ENCODE measurements at places on chromosomes 3 and 15. TPM values are rescaled to one million over a fixed set of nuclear protein-coding genes. Genes with fewer than 3 reads are reported as not detected.

Gene ARL14
- not detected for total RNA-seq

DNA sequence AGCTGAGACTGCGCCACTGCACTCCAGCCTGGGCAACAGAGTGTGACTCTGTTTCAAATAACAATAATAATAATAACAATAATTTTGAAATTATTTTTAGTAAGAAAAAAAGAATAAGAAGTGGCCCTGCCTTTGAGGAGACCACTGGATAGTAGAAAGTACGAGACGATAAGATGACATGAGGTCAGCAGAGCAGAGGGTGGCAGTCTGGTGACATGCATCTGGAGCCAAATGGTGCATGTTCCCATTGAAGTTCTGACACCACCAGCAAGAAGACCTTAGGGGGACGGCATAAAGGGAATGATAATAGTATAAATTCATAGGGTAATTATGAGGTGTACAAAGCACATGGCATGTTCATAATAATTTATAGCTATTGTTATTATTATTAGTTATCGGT is 542.2 kb upstream of the TBL1XR1 start:
- no peaks in the 10 kb centered on the region for H3K27me3 ChIP-seq
- DNase-seq: no peak
- H3K27ac ChIP-seq: no peak overlapping the region
- no peak overlapping the region for H3K4me3 ChIP-seq

DNA sequence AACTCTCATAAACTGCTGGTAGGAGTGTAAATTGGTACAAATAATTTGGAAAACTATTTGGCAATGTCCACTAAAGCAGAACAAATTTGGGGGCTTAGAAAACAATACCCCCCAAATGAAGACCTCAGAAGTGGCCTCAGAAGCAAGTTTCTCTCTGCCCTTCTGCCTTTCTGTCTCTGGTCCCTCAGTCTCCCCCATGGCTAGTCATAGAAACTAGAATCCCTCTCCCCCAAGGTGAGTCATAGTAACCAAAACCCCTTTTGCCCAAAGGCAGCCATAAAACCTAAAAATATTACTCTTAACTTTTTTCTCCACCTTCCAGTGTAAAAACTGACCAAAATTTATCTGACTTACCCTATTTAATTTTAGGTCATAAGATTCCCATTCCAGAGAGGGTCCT is 350.7 kb upstream of the LRRC3B start:
- H3K36me3 ChIP-seq: no peaks in the 10 kb centered on the region
- no peak overlapping the region for H3K27ac ChIP-seq
- no peaks in the 10 kb centered on the region for H3K27me3 ChIP-seq
- H3K4me3 ChIP-seq: no peak overlapping the region
- H3K4me1 ChIP-seq: no peaks in the 10 kb centered on the region
- no peak for DNase-seq

DNA sequence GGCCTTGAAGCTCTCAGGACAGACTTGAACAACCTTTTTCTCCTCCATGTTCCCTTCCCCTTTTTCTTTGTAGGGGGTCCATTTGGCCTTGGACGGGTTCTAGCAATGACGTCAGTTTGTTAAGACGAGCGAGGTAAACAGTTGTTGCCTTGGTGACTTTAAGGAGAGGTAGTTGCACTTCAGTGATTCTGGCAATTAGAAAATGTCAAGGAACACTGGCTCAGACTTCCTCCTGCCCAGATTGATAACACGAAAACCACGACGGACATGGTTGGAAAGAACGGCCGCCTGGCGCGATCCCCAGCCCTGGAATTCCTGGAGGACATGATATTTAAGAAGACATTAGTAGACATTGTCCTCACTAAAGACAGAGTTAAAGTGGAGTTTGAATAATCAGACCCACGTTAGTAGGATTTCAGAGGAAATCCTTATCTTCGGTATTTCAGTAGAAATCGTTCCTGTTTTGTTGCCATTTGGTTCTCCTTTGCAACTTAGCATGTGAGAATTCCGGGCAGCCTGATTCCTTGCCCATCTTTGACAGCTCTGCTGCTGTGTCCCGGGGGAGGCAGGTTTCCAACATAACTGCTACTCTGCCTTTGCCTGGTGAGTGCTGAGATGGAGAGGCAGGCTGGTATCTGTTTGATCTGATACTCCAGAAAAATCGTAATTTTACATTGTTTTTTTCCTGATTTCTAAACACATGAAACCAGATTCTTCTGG is 87.3 kb downstream of the ST6GAL1 start:
- H3K36me3 ChIP-seq: peaks cover 13% of the 10 kb centered on the region
- no peaks in the 10 kb centered on the region for H3K27me3 ChIP-seq
- DNase-seq: no peak
- no peak overlapping the region for H3K4me3 ChIP-seq
- H3K4me1 ChIP-seq: peaks cover 72% of the 10 kb centered on the region

DNA sequence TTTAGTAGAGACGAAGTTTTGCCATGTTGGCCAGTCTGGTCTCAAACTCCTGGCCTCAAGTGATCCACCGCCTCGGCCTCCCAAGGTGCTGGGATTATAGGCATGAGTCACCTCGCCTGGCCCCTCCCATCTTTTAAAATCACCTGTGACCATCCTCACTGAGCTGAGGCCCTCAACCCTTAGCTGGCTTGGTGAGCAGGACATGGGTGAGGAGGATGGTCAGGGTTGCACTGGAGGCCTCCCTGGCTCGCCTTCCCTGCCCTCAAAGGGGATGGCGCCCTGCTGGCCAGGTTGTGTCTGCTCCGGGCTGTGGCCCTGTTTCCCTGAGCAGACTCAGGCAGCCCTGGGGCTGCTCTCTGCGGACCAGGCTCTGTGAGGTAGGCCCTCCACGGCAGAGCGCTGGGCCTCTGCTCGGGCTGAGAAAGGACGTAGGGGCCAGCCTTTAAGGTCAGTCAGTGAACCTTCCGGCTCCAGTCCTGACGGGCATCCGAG is 33.7 kb downstream of the SYNM start:
- no peak for DNase-seq
- H3K4me3 ChIP-seq: no peak overlapping the region
- no peak overlapping the region for H3K27ac ChIP-seq
- H3K4me1 ChIP-seq: no peaks in the 10 kb centered on the region
- no peaks in the 10 kb centered on the region for H3K36me3 ChIP-seq

GRCh38 chr15:97692301-97693015 is 268.0 kb upstream of the ARRDC4 start:
- H3K4me3 ChIP-seq: no peak overlapping the region
- no peak overlapping the region for H3K27ac ChIP-seq
- DNase-seq: no peak
- H3K36me3 ChIP-seq: no peaks in the 10 kb centered on the region

DNA sequence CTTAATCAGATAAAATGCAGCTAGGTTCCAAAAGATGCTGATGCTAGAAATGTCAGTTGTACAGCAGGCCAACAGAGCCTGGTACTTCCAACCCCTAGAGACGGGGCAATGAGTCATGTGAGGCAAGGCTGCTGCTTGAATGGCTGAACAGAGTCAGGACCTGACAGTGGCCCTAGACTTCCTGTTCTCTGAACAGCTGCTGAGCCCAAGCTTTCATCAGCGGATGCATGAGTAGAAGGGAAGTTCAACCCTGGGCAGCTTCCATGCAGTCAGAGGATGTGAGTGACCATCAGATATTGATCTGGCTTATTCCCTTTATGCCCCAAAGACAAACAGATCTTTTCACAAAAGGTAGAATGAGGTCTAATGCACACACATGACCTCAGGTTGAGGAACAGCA is 282.9 kb upstream of the COL8A1 start:
- no peak overlapping the region for H3K4me3 ChIP-seq
- no peaks in the 10 kb centered on the region for H3K4me1 ChIP-seq
- no peaks in the 10 kb centered on the region for H3K36me3 ChIP-seq

Gene DNAH1
- total RNA-seq: 5.7 TPM

DNA sequence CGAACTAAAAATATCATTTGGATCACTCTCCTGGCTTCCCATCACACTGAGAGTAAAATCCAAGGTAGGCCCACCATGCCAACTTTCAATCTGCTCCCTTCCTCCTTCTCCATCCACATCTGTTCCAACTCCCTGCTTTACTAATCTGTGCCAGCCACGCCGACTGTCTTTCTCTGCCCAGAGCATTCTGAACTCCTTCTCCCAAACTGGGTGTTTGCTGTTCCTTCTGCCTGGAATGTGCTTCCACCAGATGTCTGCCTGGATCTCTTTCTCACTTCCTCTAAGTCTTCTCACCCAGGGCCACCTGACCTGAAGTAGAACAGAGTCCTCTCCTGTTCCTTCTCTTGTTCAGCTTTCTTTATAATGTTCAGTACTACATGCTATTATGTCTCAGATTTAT is 5.6 kb upstream of the ARL8B start:
- peaks cover 5% of the 10 kb centered on the region for H3K4me1 ChIP-seq
- H3K27me3 ChIP-seq: no peaks in the 10 kb centered on the region
- no peak overlapping the region for H3K4me3 ChIP-seq
- no peak overlapping the region for H3K27ac ChIP-seq

- H3K36me3 ChIP-seq: no peaks in the 10 kb centered on the region
- no peak for DNase-seq
- H3K4me3 ChIP-seq: no peak overlapping the region
- H3K27ac ChIP-seq: no peak overlapping the region
- H3K27me3 ChIP-seq: peaks cover 10% of the 10 kb centered on the region
Measured at GRCh38 chr3:186194451-186194811, 85.5 kb upstream of the ETV5 start.

- no peak overlapping the region for H3K27ac ChIP-seq
- no peak overlapping the region for H3K4me3 ChIP-seq
Measured at GRCh38 chr3:106534206-106534605, 665.4 kb upstream of the CBLB start.

DNA sequence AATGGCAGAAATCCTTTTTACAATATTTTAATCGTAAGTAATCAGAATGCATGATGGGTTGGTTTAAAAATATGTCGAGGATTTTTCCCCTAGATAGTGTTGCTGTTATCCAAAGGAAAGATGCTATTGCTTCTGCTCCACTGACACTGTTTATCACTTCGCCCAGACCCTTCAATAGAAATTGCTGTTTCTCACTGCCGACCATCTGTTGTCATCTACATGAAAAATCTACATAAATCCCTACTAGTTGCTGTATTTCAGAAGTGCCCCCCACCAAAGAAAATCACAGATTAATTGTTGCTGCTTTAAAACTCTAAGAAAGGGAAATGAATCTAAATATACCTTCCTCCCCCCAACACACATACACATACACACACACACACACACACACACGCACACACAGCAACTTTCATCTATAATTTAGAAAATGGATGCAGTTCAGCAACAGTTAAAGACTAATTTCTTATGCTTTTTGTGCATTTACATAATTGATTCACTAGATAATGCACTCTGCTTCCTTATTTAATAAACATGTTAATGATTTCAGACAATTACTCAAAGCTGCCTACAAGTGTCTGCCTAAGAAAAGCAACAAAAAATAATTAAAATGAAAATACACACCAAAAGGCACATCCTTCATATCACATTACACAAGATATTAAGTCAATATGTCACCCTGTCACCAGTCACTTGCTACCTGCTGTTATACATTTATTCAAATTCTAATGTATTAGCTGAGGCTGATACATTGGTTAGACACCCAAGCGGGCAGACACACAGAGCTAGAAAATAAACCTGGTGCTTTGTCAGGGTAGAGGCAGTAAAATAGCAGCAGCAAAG is 82.8 kb downstream of the RORA start:
- H3K4me1 ChIP-seq: no peaks in the 10 kb centered on the region
- no peak overlapping the region for H3K27ac ChIP-seq
- H3K4me3 ChIP-seq: no peak overlapping the region
- peaks cover 2% of the 10 kb centered on the region for H3K27me3 ChIP-seq
- H3K36me3 ChIP-seq: no peaks in the 10 kb centered on the region

GRCh38 chr3:59512066-59512465 is 462.2 kb upstream of the CFAP20DC start:
- H3K36me3 ChIP-seq: no peaks in the 10 kb centered on the region
- no peaks in the 10 kb centered on the region for H3K27me3 ChIP-seq
- DNase-seq: no peak
- H3K4me1 ChIP-seq: no peaks in the 10 kb centered on the region
- no peak overlapping the region for H3K27ac ChIP-seq

- peak overlapping the region; percentile 65 for H3K4me3 ChIP-seq
- DNase-seq: peak; percentile 90
- H3K27ac ChIP-seq: peak overlapping the region; percentile 94
- peaks cover 5% of the 10 kb centered on the region for H3K36me3 ChIP-seq
- no peaks in the 10 kb centered on the region for H3K27me3 ChIP-seq
Measured at GRCh38 chr15:101187820-101188636, 63.8 kb downstream of the CHSY1 start.

Gene CNTN6
- total RNA-seq: not detected

DNA sequence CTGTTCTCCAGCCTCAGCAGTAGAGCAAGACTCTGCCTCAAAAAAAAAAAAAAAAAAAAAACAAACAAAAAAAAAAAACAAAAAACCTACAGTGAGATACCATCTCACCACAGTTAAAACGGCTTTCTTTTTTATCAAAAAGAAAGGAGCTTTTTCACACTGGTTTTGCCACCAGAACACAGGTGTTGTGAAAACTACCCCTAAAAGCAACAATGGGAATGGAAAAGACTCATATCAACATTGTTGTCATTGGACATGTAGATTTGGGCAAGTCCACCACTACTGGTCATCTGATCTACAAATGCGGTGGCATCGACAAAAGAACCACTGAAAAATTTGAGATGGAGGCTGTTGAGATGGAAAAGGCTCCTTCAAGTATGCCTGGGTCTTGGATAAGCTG is 24.8 kb upstream of the SLC25A38 start:
- no peaks in the 10 kb centered on the region for H3K27me3 ChIP-seq
- no peak overlapping the region for H3K4me3 ChIP-seq
- H3K27ac ChIP-seq: no peak overlapping the region
- H3K4me1 ChIP-seq: peaks cover 11% of the 10 kb centered on the region
- no peaks in the 10 kb centered on the region for H3K36me3 ChIP-seq

DNA sequence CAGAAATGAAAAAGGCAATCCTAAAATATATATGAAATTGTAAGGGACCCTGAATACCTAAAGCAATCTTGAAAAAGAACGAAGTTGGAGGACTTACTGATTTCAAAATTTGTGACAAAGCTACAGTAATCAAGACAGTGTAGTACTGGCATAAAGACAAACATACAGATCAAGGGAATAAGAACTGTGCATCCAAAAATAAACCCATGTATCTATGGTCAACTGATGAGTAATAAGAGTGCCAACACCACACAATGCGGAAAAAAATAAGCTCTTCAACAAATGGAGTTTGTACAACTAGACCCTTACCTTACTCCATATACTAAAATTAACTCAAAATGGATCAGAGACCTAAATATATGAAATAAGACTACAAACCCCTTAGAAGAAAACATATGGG is 29.6 kb downstream of the GSK3B start:
- DNase-seq: no peak
- no peak overlapping the region for H3K4me3 ChIP-seq
- no peaks in the 10 kb centered on the region for H3K36me3 ChIP-seq
- H3K27ac ChIP-seq: no peak overlapping the region

- no peak for DNase-seq
- H3K27ac ChIP-seq: no peak overlapping the region
Measured at GRCh38 chr3:113136071-113136470, 75.3 kb upstream of the BOC start.

GRCh38 chr3:73584873-73585272 is 39.9 kb downstream of the PDZRN3 start:
- no peaks in the 10 kb centered on the region for H3K4me1 ChIP-seq
- H3K36me3 ChIP-seq: no peaks in the 10 kb centered on the region
- H3K27ac ChIP-seq: no peak overlapping the region
- no peak for DNase-seq
- H3K4me3 ChIP-seq: no peak overlapping the region
- no peaks in the 10 kb centered on the region for H3K27me3 ChIP-seq

All from GM12878 (cell line).